AG08395 (cell line): ENCODE measurements at places on chromosomes 12 and 14.

DNA sequence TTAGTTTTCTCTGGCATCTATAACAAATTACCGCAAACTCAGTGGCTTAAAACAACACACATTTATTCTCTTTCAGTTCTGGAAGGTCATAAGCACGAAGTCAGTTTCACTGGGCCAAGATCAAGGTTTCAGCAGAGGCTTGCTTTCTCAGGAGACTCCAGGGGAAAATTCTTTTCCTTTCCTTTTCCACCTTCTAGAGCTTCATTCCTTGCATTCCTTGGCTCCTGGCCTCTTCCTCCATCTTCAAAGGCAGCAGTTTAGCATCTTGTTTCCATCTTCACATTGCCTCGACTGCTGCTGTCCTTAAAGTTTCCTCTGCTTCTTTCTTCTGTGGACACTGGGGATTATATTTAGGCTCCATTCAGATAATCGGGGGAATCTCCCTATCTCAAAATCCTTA lies 106.1 kb downstream of the PDE3A start:
- no peak for DNase-seq

GRCh38 chr14:51176839-51177238 lies 63.2 kb upstream of the TMX1 start:
- no peak for DNase-seq

GRCh38 chr14:65072256-65072655 lies 30.1 kb downstream of the MAX start:
- no peak for DNase-seq

DNA sequence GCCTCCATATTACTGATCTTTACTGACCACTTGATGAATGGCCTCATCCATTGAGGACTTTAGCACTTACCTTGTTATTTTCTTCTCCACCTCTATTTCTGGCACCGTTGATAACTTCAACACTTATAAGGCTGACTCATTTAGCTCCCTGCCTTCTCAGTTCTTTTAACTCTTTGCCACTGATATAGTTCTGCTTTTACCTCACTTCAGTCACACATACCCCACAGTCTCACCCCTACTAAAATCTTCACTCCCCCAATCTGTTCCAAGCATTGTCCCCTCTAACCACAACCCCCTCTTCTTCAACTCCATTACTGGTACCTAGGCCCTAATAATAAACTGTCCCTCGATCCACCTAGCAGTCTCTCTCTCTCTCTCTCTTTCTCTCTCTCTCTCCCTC lies 141.0 kb downstream of the PAH start:
- DNase-seq = no peak

GRCh38 chr12:66144791-66145754 lies 14.5 kb upstream of the LLPH start:
- peak; percentile 59 for DNase-seq

- DNase-seq = no peak
Measured at GRCh38 chr12:100485983-100486382, 12.3 kb downstream of the NR1H4 start.

GRCh38 chr12:83538361-83538965 lies 851.8 kb downstream of the TMTC2 start:
- DNase-seq = no peak

DNA sequence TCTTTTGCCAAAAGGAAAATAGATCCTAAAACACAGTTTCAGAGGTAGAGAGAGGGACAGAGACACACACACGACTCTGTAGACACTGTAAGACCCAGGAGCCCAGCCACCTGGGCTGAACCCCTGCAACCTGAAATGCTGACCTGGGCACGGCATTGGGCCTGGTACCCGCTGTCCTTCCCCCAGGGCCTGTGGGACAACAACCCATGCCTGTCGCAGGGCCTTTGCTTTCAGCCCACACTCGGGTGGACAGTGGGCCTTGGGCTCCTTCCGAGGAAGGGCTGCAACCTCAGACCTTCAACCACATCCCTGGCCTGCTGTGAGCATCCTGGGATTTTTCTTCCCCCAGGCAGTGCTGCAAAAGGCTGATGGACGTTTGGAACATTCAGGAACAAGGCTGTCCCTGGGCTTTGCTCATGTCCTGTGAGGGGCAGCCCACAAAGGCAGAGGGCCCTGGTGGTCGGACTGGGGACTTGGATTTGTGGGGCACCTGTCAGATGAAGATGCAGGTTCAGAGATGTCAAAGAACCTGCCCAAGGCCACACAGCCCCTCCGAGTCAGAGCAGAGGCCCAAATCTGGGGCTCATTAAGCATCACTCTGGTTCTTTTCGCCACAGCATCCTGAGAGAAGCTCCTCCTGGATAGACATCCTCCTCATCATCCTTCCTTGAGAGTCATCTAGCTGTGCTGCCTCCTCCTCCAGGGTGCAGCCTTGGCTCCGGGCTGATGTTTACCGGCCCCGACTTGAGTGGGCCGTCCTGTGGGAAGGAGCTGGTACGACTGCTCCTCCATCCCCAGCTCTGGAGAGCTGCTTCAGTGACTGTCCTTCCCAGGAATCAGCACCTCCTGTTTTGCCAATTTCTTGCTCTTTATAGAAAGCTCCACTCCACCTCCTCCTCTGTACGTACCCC lies 32.7 kb downstream of the CCDC92 start:
- no peak for DNase-seq

- DNase-seq = no peak
Measured at GRCh38 chr14:22464422-22465142, 124.4 kb downstream of the DAD1 start.

- DNase-seq = no peak
Measured at GRCh38 chr14:101834397-101834796, 72.9 kb downstream of the PPP2R5C start.

DNA sequence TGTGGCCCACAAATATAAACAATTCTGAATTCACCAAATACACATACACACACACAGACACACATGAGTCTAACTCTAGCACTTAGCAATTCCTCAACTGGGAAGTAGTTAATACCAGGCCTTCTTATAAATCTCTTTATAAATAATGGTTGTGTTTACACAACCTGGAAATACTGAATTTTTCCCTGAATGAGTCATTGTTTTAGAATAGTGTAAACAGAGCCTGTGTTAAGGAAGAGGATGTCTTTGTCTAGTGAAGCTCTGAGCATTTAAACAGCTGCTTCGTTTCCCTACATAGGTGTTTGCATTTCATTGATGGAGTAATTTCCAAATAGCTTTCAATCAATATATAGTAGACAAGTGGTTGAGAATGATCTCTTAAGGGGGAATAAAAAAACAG lies 218.8 kb downstream of the BTG1 start:
- peak; percentile 44 for DNase-seq

- DNase-seq = no peak
Measured at GRCh38 chr14:25090256-25090655, 40.3 kb upstream of the STXBP6 start.

DNA sequence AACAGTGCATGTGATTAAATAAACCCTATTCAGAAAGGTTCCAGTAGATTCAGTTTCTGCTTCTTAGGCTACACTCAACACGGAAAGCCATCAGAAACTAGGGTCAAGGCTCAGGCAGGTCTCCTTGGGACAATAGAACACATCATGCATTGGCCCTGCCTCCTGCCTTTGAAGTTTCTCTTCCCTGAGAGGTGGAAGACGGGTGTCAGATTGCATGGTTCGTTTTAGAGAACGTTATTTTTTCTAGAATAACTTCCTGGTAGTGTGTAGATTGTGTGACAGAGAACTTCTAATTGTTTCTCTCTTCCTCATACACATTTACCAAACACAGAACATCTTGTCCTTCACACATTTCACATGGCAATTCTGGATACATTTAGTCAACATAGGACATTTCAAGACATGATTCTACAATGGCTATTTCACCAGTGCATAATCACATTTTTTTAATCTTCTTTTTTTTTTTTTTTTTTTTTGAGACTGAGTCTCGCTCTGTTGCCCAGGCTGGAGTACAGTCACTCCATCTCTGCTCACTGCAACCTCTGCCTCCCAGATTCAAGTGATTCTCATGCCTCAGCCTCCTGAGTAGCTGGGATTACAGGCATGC lies 106.6 kb upstream of the AMN1 start:
- no peak for DNase-seq

DNA sequence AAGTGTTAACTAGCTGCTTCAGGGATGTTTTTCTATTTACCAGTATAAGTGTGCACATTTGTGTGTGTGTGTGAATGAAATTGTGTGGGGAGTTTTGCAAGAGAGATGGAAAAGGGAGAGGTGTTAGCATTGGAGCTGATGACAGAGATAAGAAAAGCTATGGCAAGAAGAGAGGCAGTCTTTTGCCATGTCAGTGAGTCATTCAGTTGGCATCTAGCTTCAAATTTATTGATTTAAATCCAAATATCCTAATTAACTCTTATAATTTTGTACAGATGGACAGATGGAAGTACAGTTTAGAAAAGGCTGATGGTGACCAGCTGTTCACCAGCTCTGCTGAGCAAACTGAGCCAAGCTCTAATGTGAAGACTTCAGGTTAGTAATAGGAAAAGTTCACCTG lies 3.3 kb upstream of the BHLHE41 start:
- peak; percentile 13 for DNase-seq

DNA sequence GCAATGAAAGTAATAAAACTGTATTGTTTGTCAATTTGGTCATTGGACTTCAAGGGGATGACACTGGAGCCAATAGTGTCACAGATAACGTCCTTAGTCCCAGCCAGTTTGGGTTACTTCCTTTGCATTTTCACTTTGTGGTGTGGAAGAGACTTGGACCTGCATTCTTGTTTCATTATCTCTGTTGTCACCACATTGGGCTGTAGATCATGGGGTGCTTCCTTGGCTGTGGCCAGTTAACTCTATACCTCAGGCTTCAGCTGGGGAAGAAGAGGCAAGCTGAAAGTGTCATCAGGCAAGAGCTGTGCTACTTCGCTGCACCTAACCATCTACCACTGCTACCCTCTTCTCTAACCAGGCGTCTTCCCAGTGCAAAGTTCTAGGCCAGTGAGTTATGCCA lies 15.1 kb upstream of the CISTR start:
- peak; percentile 41 for DNase-seq

GRCh38 chr14:76908834-76909233 lies 82.6 kb downstream of the LRRC74A start:
- DNase-seq = no peak

- DNase-seq = no peak
Measured at GRCh38 chr12:132397934-132398385, 68.6 kb upstream of the GALNT9 start.

GRCh38 chr12:25950329-25951115 lies 8.0 kb upstream of the RASSF8 start:
- DNase-seq = no peak

GRCh38 chr12:587132-588023 lies 75.9 kb downstream of the NINJ2 start:
- no peak for DNase-seq

DNA sequence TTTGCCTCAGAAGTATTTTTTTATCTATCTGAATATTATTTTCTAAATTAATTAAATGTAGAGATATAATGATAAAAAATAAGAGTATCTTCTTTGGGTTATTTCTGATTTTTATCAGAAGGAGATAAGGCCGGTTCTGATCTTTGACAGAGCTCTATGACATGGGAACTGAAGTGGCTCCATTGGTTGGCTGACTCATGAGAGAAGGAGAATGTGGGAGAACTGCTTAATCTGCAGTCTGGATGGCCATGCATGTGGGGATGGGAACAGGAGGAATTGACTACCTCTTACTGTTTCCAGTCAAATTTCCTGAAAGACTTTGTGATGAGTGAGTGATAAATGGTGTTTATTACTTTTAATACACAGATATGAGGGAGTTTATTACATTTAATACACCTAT lies 155.8 kb upstream of the ATP2B1 start:
- no peak for DNase-seq

DNA sequence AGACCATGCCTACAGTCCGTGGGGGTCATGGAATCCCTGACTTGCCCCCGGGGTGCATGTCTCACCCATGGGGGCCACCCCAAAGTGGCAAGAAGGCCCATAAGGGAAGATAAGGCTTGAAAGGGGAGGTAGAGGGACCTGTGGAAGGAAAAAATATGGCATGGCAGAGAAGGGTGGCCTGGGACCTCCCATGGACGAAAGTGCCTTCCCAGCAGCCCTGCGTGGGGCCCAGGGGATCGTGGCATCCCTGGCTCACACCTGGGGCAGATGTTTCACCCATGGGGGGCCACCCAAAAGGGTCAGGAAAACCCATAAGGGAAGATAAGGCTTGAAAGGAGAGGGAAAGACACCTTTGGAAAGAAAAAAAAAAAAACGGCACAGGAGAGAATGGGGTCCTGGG lies 264.6 kb downstream of the ALG10 start:
- no peak for DNase-seq

GRCh38 chr14:69613312-69614073 lies 2.1 kb downstream of the SUSD6 start:
- no peak for DNase-seq

DNA sequence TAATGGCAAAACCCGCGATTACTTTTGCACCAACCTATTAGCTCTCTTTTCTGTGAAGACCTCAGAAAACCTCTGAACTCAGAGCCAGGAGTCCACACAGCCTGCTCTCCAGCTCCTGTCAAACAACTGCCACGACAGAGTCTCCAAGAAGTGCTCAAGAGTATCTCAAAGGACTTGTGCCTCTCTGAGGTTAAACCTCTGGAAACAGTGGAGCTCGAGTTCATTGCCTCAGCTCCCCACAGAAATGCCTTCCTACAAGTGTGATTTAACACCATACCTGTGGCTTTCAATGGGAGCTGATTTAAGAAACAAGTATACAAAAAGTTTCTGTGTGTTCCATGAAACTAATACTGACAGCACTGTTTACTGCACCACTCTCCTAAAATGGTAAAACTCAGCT lies 20.1 kb downstream of the ACTN1 start:
- no peak for DNase-seq

DNA sequence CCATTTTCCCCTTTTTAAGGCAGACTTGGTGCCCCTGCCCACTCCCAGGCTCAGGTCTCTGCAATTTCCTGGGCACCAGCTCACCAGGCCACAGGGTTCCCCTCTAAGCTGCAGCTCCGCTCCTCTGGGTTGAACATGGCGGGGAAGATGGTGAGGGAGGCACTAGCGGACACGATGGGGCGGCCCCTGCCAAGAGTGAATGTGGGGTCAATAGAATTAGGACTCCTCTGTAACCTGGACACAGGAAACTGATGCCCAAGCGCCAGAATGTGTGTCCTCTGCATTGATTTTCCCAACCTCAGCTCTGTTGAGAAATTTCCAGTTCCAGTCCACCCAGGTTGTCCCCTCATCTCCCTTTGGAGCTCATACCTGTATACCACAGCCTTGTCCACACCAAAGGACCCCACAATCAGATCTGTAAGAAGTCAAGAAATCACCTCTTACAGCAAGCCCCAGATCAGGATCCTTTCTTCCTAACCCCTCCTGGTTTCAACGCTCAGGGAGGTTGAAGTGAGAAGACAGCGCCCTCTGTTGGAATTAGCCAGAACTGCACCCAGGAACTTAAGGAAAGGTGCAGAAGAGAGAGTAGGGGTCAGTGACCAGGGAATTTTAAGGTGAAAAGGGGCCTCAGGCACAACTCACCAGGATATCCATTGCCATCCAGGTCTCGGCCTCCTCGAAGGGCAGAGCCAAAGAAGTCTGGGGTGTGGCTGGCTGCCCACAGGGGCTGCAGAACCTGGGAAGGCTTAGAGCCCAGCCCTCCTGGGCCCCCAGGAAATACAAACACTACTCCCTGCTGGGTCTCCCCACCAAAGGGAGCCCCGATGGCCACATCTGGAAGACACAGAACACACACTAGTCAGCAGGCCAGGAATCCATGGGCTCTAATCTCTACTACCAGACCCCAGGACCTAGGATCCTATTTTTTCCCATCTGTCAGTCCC lies 14.7 kb downstream of the ITGA5 start:
- DNase-seq = peak; percentile 55

GRCh38 chr12:44003721-44004120 lies 167.8 kb downstream of the TMEM117 start:
- DNase-seq = no peak
